ENCODE measurements at places on chromosomes 7 and 10.
A peak's percentile ranks its signal among the peaks of the same experiment; 100 is the strongest.

DNA sequence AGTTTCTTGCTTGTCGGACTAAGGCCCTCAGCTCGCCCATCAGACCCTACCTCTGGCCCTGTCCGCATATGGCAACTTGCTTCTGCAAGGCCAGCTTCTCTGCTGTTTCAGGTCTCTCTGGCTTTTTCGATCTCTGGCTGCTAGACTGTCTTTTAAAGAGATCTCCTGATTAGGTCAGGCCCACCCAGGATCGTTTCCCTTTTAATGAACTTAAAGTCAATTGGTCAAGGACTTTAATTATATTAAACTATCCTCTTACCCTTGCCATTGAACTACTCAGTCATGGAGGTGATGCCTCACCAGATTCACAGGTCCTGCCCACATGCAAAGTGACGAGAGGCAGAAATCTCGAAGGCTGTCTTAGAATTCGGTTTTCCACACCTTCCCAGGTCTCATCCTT lies 670.9 kb downstream of the GATA3 start:
- no peak for DNase-seq

GRCh38 chr7:149776848-149777407 lies 3.5 kb upstream of the ZNF467 start:
- no peak for DNase-seq

- DNase-seq: no peak
These were observed 87.6 kb upstream of the AFAP1L2 start for GRCh38 chr10:114491933-114492332.

DNA sequence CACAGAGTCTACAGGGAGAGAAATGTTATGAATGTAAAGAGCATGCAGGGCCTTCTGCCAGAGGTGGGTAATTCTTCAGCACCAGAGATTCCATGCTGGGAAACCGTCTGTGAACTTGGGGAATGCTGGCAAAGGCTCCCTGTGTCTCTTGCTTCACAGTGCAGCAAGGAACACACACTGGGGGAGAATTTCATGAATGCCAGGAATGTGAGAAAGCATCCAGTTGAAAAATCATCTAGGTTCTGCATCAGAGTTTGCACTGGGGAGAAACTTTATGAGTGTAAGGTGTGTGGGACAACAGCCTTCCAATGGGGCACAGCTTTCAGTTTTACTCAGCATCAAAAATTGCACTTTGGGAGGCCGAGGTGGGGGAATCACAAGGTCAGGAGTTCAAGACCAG lies 224.3 kb upstream of the IGFBP3 start:
- DNase-seq: no peak

DNA sequence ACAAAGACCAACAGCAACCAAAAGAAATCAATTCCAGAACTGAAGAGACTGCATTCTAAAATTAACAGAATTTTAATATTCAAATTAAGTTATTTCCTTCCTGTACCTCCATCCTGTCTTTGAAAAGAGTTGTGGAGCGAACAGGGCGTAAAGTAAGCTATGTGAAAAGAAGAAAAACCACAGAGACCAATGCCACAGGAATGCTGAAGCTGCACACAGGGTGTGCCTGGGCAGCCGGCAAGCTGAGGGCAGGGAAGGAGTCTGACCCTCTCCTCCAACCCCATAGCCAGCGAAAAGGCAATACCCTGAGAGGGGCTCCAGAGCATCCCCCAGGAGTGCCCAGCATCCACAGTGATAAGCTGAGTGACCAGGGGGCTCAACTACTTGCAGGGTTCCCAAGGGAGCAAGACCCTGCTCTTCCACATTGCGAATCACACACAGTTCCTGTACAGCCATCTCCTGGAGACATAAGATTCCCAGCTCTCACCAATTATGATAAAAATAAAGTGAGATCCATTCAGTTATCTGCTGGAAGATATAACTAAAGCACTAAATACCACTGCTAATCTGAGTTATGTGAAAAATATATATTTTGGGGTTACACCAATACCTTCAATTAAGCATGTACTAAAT lies 93.8 kb downstream of the PARD3 start:
- DNase-seq: peak; percentile 47

- no peak for DNase-seq
These were observed 111.9 kb downstream of the GALNT17 start for GRCh38 chr7:71243736-71244410.

DNA sequence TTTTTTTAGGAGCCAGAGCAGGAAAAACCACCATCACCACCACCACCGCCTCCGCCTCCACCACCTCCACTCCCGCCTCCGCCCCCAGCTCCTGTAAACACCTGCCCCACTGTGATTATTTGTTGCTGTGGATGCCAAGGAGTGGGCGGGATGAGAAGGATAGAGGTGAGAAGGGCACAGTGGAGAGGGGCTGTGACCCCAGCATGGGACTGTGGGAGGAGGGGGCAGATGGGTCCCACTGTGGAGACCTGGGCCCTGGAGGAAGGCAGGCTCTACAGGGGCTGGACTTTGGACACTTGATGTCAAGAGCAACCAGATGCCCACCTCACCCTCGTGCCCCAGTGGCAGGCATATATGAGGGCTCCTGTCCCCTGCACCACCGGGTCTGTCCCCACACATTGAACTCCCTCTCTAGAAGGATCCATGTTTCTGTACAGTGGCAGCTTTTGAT lies 24.7 kb downstream of the ANTXRL start:
- no peak for DNase-seq

GRCh38 chr7:147539685-147540084 lies 1050.9 kb upstream of the C7orf33 start:
- DNase-seq: no peak

DNA sequence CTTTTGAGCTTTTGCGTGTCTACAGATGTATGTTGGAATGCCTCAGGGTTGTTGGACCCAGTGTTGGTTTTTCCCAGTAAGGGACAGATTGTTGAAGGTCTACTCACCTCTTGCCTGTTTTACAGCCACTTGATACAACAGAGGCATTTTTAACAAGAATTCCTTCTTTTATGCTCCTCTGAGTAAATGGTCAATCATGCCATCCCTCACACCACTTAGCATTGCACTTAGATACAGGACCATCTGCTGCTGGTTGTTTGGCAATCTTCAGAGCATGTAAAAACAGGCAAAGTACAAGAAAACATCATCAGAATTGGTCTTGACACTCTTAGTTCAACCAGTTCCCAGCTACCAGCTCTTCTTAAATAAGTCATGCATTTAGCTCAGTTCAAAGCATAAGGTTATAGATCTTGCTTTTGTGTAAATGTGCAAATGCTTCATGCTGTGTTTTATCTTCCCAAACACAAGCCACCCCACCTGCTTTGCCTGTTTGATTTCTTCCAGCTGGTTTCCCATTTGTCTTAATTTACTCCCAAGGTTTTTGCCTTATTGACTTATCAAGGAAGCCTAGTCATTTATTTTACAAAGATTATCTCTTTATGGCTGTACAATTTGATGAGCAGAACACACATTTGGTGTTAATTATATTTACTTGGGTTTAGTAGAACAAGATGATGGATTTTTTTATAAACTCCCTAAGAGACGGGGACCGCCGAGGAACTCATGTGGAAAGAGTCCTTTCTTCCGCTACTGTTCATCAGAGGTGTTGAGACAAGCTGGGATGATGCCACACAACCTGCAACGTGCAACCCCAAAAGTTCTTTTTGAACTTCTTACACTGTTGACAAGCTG lies 136.6 kb downstream of the AHR start:
- no peak for DNase-seq

GRCh38 chr10:4283846-4284610 lies 499.0 kb upstream of the KLF6 start:
- DNase-seq: no peak

- DNase-seq: no peak
These were observed 239.1 kb downstream of the EBF3 start for GRCh38 chr10:129725011-129725410.

DNA sequence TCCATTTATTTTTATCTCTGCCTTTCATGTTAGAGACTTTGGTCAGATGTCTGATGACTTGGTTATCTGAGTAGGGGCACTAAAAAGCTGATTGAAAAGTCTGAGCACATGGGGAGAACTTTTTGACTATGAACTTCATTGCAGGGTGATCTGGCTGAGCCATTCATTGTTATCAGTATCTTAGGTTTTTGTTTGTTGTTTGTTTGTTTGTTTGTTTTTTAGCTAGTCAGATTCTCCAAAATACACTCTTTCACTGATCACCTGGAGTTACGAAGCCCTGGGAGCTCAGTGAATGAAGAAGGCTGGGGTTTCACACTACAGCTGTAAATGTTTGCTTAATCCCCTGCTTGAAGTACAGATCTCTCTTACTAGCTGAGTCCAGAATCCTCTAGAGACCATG lies 28.6 kb upstream of the DLG5 start:
- DNase-seq: no peak

GRCh38 chr7:111202321-111202720 lies 111.4 kb downstream of the LRRN3 start:
- DNase-seq: no peak

- no peak for DNase-seq
These were observed 623.4 kb upstream of the IGFBP3 start for GRCh38 chr7:46544396-46545008.

GRCh38 chr10:33031815-33032653 lies 74.0 kb upstream of the ITGB1 start:
- DNase-seq: no peak

- no peak for DNase-seq
These were observed 84.7 kb downstream of the CREM start for GRCh38 chr10:35211390-35211789.

DNA sequence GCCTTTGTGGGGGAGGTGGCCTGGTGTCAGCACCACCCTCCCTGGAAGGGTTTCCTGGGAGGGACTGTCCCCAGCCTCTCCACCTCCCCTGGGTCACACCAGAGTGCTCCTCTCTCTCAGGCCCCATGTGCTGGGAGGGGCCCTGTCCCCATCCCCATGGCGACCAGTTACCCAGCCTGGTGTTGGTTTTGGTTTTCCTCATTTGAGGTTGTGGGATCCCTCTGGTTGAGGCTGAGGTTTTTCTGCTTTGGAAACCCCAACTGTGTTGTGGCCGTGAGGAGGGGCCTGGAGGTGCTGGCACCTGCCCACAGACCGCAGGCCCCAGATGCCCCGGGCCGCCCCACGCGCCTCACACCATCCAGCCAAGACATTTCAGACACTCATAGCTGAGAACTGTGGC lies 106.3 kb downstream of the GRK5 start:
- peak; percentile 83 for DNase-seq

DNA sequence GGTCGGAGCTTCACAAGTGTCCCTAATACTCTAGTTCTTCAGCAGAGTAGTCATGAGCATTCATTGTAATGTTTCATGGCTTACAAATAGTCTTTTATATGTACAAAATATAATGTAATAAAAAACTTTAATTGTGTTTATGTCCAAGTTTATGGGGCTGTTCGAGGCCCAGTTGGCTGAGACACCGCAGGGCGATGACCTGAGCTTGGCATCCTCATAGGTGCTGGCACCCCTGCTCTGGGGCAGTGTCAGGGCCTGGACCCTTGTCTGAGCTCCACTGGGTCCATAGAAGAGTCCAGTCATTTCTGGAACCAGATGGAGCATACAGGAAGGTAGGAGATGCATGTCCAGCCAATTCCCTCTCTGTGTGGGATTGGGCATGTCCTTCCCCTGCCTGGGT lies 12.9 kb upstream of the ZMIZ1 start:
- DNase-seq: no peak

- DNase-seq: no peak
These were observed 59.8 kb upstream of the TES start for GRCh38 chr7:116150588-116150987.

GRCh38 chr7:106243893-106244292 lies 40.9 kb downstream of the NAMPT start:
- no peak for DNase-seq

DNA sequence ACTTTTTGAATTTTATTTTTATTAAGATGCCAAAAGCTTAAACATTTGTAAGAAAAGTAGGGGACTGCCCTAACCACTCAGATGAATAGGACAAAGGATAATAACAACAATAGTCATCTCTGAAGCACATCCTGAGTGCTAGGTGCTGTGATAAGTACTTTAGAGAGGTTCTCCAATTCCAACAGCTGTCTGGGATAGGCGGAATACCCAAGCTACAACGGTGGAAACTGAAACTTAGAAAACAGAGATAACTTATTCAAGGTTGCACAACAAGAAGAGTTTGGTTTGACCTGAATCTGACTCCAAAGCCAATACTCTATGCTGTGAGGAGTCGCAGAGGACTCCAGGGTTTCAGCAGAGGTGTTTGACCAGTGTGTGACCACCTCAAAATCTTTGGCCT lies 2.0 kb downstream of the RTKN2 start:
- no peak for DNase-seq

DNA sequence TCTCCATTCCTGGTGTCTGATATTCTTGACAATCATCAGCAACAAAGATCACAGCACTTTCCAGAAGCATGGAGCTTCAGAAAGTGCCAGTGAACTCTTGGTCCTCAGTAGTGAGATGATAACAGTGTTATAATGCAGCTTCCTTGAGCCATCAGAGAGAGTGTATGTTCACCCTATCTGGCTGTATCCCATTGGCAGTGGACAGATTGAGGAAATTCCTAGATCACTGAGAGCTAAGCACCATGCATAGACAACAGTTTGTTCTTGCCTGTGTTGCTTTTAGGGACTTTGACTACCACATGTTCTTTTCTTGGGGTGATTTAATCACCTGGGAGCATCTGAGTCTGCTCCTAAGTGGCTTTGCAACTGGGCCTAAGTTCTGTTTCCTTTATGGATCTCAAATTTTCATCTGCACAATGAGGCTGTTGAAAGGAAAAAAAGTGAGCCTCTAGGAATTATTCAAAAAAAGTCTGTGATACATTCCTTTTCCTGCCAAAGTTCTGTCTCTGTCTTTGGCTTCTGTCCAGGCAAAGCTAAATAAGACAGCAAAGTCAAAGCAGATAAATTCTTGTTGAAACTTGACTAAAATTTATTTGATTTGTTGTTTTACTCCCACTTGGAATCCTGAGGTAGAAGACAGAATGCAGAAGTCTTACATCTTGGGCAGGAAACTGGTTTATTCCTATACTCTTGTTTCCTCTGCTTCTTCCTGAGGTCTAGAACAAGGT lies 14.5 kb upstream of the ZNF282 start:
- DNase-seq: no peak

- no peak for DNase-seq
These were observed 39.6 kb upstream of the IKZF1 start for GRCh38 chr7:50264908-50265307.

- no peak for DNase-seq
These were observed 141.9 kb upstream of the PPP2R2D start for GRCh38 chr10:131758939-131759301.

DNA sequence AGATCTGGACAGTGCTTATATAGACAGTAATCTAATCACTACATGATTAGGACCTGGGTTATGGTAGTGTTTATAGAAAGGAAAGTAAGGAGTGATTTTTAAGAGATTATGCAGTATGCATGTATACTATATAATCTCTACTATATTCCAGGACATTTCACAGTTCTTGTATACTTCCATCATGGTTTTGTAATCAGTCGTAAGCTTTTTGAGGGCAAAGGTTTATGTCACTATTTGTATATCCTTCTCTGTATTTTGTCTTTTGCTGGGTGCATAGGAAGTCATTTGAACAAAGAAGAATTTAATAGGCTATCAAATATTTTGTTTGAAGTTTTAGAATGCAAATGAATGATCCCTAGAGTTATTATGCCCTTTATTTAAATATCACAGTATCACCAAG lies 39.2 kb downstream of the RSBN1L start:
- DNase-seq: no peak

GRCh38 chr10:49081547-49082275 lies 33.6 kb downstream of the VSTM4 start:
- no peak for DNase-seq

GRCh38 chr7:115124409-115124939 lies 202.6 kb downstream of the MDFIC start:
- DNase-seq: no peak

All from Jurkat, Clone E6-1 (cell line).